Dermis microvascular lymphatic vessel endothelial cell (primary cell): ENCODE measurements at places on chromosomes 12 and 14. TPM values are rescaled to one million over a fixed set of nuclear protein-coding genes. Genes with fewer than 3 reads are reported as not detected.

SIX6 gene
- total RNA-seq, result not detected in 2 replicates

CCDC177 gene
- total RNA-seq, result not detected in 2 replicates

ARHGEF40 gene
- 6.2 and 8.3 TPM in 2 replicates for total RNA-seq

TMEM179 gene
- total RNA-seq, result 0.13 TPM in 2 replicates

SLCO1B1 gene
- not detected in 2 replicates for total RNA-seq

KRT78 gene
- not detected in 2 replicates for total RNA-seq

COQ5 gene
- 16.6 and 25.7 TPM in 2 replicates for total RNA-seq

MYH6 gene
- not detected in 2 replicates for total RNA-seq

PIWIL1 gene
- under 0.01 TPM in 1 of 2 replicates, not detected in the other for total RNA-seq

DIO2 gene
- total RNA-seq, result under 0.01 TPM in 1 of 2 replicates, not detected in the other

IGFBP6 gene
- 2.7 and 6.9 TPM in 2 replicates for total RNA-seq

KRT4 gene
- not detected in 2 replicates for total RNA-seq

GDF3 gene
- 0.51 and 1.0 TPM in 2 replicates for total RNA-seq
